ENCODE measurements at places on chromosomes 13 and 19.

DNA sequence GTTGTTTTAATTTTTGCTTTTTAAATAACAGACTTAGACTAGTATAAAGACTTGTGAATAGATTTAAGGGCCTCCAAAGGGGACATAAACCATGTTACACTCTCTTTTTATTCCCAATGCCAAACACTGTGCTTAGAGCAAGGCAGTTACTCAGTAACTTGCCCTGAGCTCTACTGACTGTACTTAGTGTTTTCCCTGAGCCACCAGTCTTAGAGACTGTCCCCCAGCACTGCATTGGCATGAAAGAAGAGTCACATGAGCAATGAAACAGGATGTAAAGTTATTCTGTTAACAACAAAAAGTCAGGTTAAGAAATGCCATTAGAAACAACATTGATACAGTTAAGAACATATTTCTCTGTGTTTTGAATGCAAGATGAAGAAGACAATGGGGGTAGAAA, 187.9 kb downstream of the TBC1D4 start:
- no peak for DNase-seq

DNA sequence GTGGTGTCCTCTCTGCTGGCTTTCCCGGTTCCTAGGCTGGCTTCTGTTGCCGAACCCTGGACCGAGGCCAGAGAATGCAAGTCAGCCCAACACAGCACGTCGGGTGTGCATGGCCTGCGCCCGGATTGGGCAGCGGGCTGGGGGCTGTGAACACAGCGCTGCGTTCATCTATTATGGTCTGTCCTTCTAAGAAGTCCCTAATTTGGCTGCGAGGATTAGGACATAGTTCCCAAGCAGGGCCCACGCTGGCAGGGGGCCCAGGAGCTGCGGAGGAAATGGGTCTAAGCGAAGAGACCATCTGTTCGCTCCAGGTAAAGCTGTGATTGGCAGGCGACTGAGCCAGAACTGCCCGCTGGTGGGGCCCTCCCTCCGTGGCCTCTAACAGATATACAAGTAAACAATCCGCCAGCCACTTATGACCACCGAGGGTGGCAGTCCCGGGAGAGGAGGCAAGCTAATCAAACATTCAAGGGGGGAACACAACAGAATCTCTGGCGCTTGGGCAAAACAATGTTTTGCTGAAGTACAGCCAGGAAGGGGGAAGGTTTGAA, 6.0 kb downstream of the SYCE2 start:
- DNase-seq = no peak

DNA sequence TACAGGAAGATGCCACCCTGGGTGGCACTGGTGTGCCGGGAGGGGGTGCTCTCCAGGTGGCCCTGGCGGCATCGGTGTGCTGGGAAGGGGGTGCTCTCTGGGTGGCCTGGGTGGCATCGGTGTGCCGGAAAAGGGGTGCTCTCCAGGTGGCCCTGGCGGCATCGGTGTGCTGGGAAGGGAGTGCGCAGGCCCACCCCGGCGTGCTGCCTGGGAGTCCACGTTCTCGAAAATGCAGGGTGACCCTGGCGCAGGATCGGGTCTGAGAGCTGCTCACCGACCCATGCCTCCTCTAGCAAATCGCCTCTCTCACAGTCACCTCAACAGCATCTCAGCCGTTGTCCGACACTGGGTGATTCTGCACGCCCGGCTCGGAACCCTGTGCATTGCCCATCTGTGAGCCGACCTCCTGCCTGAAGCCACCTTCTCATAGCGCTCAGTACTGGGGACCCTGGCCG, 36.4 kb downstream of the RASA3 start:
- DNase-seq = no peak

DNA sequence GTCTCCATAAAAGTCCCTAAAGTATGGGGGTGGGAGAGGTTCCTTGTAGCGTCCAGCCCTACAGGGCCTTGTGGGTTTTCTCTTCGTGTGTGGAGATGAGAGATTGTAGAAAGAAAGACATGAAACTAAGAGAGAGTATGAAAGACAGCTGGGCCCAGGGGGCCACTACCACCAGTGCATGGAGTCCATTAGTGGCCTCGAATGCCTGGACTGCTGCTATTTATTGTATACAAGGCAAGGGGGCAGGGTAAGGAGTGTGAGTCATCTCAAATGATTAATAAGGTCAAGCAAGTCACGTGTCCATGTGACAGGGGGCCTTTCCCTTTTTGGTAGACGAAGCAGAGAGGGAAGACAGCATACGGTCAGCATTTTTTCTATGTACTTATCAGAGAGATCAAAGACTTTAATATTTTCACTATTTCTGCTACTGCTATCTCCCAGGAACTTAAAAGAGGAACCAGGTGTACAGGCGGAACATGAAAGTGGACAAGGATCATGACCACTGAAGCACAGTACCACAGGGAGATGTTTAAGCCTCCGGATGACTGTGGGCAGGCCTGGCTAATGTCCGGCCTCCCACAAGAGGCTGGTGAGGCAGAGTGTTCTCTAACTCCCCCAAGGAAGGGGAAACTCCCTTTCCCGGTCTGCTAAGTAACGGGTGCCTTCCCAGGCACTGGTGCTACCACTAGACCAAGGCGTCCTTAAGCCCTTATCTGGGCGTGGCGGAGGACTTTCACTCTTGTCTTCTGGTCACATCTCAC, 25.5 kb downstream of the FGF21 start:
- DNase-seq = no peak

DNA sequence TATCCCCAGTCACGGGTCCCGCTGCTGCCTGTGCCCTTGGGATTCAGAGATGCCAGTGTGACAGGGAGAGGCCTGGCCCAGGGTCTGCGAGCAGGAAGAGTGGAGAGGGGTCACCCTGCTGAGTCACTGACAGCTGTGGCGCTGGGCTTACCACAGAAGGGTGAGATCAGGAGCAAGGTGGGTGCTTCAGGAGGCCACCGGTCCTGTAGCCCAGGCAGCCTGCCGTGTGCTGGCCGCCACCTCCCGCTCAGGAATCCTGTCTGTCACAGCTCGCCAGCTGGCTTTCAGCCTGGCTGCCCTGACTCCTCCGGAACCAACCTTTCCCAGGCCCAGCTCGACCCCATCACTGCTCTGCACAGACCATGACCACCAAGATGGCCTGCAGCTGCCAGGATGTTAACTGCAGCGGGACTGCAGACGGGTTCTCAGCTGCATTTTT, 25.3 kb downstream of the NAXD start:
- no peak for DNase-seq

DNA sequence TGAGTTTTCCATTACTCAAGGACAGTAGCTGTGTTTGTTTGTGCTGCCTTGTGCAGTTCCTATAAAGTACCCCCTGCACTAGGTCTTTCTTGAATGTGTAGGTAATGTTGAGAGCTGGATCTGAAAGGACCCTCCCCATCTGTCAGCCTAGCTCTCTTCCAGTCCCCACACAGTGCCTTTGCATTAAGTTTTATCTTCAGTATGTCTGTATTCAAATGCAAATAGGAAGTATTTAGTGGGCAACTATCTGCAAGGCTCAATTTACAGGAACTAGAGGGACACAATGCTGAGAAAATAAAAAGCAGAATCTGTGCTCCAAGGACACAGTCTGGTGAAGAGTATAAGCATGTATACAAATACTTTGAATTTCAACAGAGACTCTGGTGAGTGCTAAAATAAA, 558.5 kb downstream of the RFC3 start:
- DNase-seq = no peak

GRCh38 chr13:99103536-99103935, 97.1 kb upstream of the UBAC2 start:
- DNase-seq = no peak

GRCh38 chr13:102555914-102556553, 40.8 kb upstream of the TPP2 start:
- no peak for DNase-seq

- DNase-seq = no peak
Measured at GRCh38 chr19:46635920-46636761, at the start of gene GNG8. Gene GNG8, minus strand, starts transcription at chr19:46636202. Its CDS starts 1,520 bp downstream, at chr19:46634682.

DNA sequence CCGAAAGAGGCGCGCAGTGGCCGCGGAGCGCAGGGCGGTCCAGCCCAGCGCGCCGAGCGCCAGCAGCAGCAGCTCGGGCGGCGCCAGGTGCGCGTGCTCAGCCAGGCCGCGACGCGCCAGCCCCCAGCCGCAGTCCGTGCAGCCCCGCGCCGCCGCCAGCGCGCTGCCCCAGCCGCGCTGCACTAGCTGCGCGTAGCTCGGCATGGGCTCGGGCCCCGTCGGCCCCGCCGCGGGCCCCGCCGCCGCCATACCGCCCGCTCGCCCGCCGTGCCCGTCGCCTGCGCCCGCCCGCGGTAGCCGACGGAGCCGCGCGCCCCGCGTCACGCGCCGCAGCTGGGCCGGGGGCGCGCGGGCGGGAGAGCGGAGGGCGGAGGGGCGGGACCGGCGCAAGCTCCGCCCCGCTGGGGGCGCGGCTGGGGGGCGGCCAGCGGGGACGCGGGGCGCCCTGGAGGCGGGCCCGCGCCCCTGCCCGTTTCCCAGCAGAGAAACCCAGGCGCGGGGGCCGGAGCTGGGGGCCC, at the start of gene CERS1:
Gene CERS1, minus strand, starts transcription at position 335 of the 518 bp plus-strand sequence. Its CDS starts 86 bp downstream, at position 249.
- no peak for DNase-seq

GRCh38 chr13:39049274-39049673, 11.0 kb downstream of the NHLRC3 start:
- DNase-seq = no peak

All from activated T-cell treated with anti-CD3 and anti-CD28 coated beads for 48 hours (primary cell).